Renal pelvis (tissue), 12 donors: ENCODE measurements at places on chromosomes 5 and 9.
A peak's percentile ranks its signal among the peaks of the same experiment; 100 is the strongest.

GRCh38 chr5:42875785-42876374 is 64.2 kb upstream of the SELENOP start:
- DNase-seq = no peak

DNA sequence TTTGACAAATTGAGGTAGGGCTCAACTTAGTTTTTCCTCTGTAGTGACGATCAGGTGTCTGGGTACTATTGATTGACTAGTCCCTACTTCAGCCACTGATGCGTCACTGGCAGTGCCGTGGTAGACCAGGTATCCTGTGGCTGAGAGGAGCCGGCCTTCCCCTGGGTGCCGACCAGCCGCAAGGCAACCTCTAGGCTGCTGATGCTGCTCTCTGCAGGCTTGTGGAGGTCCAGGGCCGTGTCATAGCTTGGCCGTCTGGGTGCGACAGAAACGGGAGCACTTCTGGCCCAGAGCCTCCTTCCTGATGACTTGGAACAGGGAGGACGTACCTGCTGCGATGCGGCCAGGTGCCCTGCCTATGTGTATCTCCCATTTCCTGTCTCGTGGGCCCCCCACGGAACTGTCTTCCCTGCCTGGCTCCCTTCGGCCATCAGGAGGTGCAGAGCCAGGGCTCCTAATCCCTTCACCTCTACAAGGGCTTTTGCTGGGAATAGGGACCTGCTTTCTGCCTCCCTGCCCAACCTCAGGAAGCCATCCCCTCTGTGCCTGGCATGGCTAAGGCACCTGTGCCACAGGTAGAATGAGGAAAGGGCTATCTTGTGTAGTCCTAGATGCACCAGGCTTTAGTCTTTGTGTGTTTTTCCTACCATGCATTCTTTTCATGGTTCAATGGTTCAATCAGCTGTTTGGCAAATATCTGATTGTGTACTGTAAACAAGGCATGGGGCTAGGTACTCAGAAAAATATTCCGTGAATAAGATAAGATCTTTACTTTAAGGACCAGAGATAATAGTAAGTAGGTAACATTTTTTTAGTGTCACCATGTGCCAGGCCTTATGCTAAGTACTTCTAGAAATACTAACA is 44.6 kb downstream of the MVB12B start:
- no peak for DNase-seq

DNA sequence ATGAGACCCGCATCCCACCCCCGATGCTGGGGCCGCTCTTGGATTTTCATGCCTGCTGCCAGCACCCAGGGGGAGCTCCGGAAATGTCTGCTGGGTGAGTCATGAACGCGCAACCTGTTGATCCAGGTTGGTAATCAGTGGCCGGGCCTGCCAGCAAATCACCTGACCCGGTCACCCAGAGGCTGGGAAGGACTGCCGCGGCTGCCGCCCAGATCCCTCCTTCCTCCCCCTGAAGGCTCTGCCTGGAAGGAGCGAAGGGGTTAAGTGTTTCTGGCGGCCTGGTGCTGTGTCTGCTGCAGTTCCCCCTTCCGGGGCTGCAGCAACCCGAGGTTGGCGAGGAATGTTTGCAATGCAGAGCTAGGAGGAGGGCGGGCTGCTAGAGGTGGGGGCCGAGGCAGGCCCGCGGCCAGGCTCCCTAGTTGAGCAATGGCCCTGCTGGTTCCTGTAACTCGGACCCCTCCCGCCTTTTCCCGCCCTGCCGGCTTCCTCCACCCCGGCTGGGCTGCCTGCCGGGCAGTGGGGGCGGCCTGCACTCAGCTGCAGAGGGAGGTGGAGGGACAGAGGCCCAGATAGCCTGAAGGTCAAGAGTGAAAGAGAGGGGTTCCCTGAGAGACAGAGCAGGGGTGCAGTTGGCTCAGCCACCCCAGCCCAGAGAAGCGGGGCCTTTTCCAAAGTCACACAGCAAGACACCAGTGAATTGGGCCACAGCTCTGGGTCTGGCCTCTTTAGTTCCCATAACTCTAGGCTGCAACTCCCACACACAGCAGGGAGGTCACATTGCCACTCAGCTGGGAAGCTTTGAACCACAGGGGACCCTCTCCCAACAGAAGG is 156.3 kb upstream of the IER5L start:
- peak; percentile 95 for DNase-seq

GRCh38 chr9:80143899-80144298 is 572.1 kb downstream of the TLE4 start:
- no peak for DNase-seq

DNA sequence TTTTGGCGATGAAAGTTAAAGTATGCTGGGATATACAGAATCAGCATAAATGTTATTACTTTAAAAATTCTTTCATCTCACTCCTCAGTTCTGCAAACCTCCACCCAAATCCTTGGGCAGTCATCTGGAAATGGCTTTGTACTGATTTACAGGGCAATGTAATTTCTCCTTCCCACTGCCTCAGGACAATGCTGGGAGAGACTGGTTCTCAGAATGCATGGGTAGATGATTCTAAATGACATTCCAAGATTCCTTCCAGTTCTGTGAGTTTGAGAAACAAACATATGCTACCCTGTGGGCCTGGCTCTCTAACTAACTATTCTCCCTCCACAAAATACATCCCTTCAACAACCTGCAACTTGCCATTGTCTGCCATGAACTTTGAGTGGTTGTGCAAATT is 7.5 kb upstream of the PSAT1 start:
- no peak for DNase-seq

GRCh38 chr5:14781106-14781505 is 90.5 kb downstream of the ANKH start:
- peak; percentile 9 for DNase-seq

DNA sequence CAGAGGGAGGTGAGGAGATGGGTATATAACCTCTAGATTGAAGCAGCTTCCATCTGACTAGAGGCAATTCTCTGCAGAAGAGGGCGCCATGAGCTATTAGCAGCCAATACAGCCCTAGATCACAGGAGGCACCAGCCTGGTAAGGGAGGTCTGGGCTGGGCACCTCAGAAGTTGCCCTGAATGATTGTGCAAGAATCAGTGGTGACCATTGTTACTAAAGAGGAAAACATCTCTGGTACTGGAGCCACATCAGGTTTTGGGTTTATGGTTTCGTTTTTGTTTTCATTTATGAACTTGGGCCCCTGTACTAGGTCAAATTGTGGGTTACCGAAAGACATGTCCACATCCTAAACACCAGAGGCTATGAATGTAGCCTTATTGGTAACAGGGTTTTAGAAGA is 342.0 kb downstream of the MLLT3 start:
- no peak for DNase-seq

- no peak for DNase-seq
Observed at GRCh38 chr5:179605026-179605833, 18.2 kb downstream of the HNRNPH1 start.

GRCh38 chr5:115098041-115098702 is 71.5 kb downstream of the TRIM36 start:
- DNase-seq = peak; percentile 39

DNA sequence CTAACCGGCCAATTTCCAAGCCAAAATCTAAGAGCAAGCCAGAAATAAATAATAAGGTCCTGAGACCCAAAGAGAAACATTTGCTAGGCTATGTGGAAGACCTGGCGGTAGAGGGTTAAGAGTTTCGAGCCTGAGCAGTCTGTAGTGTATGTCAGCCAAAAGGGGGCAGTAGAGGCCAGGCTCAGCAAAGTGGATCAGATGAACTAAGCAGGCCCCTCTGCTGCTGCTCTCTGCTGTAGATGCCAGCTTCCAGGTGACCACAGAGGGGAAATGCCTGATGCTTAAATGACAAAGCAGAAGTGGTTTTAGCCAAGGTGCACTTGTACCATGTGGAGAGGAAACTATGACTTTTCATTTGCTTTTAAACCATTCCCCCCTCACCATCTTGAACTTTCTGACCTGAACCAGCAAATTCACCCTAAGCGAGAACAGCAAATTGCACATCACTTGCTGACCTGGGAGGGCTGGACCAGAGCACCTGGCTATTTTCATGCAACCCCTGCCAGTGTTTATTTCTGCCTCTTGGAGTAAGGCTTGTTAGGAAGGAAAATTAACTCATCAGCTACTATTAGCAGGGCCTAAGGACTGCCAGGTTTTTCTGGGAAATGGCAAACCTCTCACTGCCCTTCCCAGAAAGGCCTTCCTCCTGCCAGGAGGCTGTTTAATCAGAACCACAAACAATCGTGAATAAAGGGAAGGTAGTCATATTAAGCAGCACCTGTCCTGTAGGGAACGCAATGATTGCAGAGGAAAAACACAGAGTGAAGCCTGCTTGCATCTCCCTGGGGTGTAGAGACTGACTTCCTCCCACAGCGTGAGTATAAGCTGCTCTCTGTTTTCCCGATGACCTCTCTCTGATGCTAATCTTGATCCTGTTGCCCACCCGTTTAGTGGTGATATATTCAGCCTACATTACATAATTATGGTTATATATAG is 818.2 kb downstream of the TLR4 start:
- DNase-seq = peak; percentile 31
